ENCODE measurements at places on chromosomes 6 and 20.

DNA sequence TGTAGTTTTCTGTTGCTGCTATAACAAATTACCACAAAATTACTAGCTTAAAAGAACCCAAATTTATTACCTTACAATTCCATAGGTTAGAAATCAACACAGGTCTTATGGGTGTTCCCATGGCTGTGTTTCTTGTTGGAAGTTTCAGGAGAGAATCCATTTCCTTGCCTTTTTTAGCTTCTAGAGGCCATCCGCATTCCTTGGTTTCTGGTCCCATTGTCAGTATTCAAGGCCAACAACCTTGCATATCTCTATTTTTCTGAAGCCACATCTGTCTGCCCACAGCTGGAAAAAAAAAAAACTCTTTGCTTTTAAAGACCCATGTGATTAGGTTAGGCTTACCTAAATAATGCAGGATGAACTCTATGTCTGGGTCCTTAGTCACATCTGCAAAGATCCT, 129.7 kb upstream of the SAMD5 start:
- DNase-seq, result no peak

- DNase-seq, result no peak
Measured at GRCh38 chr6:117399924-117400323, 25.8 kb downstream of the ROS1 start.

GRCh38 chr20:63094767-63095499, 88.2 kb upstream of the BHLHE23 start:
- DNase-seq, result no peak

- DNase-seq, result no peak
Measured at GRCh38 chr20:24979036-24979960, 13.3 kb downstream of the APMAP start.

- no peak for DNase-seq
Measured at GRCh38 chr6:97049253-97050011, 124.9 kb downstream of the KLHL32 start.

GRCh38 chr6:22906091-22906549, 336.8 kb downstream of the HDGFL1 start:
- peak; percentile 54 for DNase-seq

GRCh38 chr6:136962661-136963060, 40.6 kb downstream of the SLC35D3 start:
- no peak for DNase-seq

GRCh38 chr20:44646641-44647274, 4.7 kb downstream of the ADA start:
- DNase-seq, result peak; percentile 45

DNA sequence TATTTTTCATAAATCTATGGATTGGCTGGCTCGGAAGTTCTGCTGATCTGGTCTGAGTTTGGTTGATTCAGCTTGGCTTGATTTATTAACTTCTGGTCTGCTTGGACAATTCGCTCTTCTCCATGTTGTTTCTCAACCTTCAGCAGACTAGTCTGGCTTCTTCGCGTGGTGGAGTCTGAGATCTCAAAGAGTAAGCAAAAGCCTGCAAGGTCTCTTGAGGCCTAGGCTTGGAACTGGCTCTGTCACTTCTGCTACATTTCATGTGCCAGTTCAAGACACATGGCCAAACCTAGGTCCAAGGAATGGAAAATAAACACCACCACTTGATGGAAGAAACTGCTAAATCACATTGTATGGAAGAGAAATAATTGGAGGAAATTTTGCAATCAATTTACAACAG, 115.1 kb upstream of the JAG1 start:
- no peak for DNase-seq

DNA sequence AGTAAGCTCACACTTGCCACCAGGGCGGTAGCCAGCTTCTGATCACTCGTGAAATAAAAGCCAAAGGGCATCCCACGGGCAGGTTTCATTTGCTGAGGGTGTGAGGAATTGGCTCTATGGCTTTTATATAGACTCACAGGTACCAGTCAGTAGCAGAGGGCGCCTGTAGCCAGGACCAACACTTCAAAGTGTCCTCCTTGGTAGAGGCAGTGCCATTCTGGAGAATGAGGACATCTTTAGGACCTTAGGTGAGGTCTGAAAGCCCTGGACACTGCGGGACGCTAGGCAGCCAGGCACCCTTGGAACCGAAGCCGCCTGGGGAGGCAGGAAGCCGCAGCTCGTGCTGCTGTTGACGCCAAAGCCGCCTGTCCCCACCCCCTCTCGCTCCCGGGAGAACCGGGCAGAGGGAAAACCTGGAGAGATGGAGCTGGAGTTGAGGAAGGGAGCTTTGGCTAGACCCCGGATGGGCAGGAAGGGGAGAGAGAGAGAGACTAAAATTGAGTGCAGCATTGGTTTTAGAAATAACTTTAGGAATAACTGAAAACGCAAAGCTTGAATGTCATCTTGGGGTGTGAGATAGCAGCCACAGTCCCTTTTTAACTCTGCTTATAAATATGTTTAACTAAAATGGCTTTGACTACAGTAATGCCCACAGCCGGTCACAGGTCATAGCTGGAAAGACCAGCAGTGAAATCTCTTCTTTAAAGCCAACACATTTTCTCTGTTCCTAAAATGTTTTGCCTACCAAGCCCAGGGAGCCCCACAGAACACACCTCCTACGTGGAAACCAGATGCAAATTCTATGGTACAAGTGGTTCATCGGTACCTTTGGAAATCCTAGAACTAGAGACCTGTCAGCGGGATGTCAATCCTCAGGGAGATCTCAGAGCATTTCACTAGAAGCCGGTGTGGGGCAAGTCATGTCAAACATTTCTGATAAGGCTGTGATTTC, 128.5 kb upstream of the CDYL start:
- peak; percentile 74 for DNase-seq
